Ascending aorta (tissue), 2 donors: ENCODE measurements at places on chromosomes 12 and 14.
A peak's percentile ranks its signal among the peaks of the same experiment; 100 is the strongest.

- DNase-seq = no peak
- no peaks in the 10 kb centered on the region for H3K27me3 ChIP-seq
- H3K36me3 ChIP-seq = no peaks in the 10 kb centered on the region
- no peaks in the 10 kb centered on the region for H3K4me1 ChIP-seq
- no peak overlapping the region for H3K4me3 ChIP-seq
- H3K27ac ChIP-seq = no peak overlapping the region
Measured at GRCh38 chr12:43898474-43898873, 62.6 kb downstream of the TMEM117 start.

DNA sequence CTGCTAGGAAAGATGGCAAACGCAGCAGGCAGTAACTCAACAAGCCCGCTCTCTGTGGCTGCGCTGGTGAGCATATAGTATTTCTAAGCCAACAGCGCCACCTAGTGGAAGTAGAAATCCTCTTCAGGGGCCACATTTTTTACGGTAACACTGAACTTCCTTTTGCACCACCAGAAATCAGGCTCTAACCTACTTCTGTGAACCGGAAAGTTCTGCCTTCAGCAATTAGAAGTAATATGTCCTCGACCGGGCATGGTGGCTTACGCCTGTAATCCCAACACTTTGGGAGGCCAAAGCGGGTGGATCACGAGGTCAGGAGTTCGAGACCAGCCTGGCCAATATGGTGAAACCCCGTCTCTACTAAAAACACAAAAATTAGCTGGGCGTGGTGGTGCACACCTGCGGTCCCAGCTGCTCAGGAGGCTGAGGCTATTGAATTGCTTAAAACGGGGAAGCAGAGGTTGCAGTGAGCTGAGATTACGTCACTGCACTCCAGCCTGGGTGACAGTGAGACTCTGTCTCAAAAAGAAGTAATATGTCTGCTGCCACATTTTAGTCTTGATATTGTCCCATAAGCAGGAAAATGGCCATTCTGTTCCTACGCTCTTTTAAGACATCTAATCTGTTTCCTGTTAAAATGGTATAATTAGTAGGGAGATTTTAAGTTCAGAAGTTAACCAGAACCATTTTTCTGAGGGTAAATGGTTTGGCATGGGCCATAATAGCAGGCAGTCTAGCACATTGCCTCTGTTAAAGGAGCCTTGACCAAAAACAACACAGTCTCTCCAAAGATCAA lies 26.8 kb downstream of the APOBEC1 start:
- H3K4me1 ChIP-seq = no peaks in the 10 kb centered on the region
- no peak overlapping the region for H3K27ac ChIP-seq
- no peaks in the 10 kb centered on the region for H3K27me3 ChIP-seq
- H3K4me3 ChIP-seq = peak overlapping the region; percentile 55
- DNase-seq = no peak
- H3K36me3 ChIP-seq = no peaks in the 10 kb centered on the region

GRCh38 chr12:94149781-94150239 lies 1.4 kb downstream of the PLXNC1 start:
- peak overlapping the region; percentile 65 for H3K4me3 ChIP-seq
- peaks cover 11% of the 10 kb centered on the region for H3K4me1 ChIP-seq
- no peaks in the 10 kb centered on the region for H3K27me3 ChIP-seq
- peak; percentile 70 for DNase-seq
- H3K27ac ChIP-seq = no peak overlapping the region

DNA sequence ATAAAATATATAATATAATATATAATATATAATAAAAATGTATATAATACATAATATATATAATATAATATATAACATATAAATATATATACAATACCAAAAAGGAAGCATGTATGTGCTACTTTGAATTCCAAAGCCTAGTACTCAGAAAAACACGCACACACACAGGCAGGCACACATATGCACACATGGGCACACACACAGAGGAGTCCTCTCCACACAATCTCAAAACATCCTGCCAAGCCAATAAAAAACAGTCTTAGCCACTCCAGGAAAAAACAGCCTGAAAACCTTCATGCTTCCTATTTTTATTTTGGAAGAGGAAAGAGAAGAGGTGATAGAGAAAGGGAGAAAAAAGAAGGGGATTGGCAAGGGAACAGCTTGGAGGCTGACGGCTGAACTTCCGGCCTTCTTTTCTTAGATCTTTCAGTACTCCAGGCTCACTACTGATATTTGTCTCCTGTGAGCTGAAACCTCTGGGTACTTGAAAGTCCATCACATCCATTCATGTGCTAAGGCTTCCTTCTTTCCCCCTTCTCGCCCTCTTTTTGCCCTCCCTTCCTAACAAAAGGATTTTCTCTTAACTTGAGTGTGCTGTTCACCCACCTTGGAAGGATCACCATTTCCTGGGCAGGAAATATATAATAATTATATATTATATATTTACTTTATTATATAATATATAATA lies 394.2 kb downstream of the NUAK1 start:
- H3K4me3 ChIP-seq = no peak overlapping the region
- H3K27ac ChIP-seq = peak overlapping the region; percentile 77
- DNase-seq = no peak
- peaks cover 14% of the 10 kb centered on the region for H3K4me1 ChIP-seq

DNA sequence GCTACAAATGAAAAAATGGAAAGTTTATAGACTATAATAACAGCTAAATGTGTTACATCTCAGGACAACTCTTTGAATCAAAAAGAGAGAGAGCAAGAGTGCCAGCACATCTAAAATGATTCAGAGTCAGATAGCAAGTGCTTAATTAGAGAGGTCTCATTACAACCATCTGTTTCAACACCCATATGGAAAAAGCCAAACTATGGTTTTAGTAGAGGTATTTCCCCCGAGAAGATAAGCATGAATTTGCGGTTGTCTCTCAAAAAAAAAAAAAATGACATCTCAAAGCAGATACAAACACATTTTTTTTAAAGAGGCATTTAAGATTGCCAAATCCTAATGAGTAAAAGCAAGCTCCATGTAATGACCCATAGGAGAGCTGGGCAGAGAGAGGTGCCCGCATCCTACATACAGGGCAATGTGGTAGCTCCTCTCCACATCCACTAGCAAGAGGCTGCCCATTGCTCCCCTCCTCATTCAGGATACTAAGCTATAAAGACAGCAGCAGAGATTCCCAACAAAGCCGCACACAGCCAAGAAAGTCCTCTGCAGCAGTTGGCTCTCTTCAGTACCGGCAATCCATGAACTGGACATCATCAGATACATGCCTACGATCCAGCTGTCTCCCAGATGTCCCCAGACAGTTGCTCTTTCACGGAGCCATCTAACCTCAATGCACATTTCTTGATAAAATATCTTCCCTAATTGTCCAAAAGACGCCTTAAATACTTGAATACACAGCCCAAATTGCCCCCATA lies 100.4 kb downstream of the EFCAB11 start:
- no peak overlapping the region for H3K27ac ChIP-seq
- H3K36me3 ChIP-seq = no peaks in the 10 kb centered on the region
- no peak for DNase-seq
- no peaks in the 10 kb centered on the region for H3K27me3 ChIP-seq

DNA sequence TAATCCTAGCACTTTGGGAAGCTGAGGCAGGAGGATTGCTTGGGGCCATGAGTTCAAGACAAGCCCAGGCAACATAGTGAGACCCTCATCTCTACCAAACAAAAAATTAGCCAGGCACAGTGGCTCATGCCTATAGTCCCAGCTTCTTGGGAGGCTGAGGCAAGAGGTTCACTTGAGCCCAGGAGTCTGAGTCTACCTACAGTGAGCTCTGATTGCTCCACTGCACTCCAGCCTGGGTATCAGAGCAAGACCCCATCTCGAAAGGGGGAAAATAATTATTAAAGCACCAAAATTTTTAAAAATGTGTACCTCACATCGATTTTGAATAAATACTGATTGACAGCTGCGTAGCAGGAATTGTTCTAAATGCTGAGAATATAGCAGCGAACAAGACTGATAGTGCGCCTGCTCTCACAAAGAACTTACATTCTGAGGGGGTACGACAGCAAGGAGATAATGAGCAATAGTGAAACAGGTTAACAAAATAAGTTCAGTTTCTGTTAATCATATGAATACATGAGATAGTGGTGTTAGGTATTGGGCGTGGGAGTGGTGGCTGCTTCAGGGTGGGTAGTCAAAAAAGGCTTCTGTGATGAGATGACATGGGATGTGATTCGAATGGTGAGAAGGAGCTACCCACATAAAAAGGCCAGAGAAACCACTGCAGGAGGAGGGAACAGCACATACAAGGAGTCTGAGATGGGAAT lies 19.6 kb downstream of the HCFC2 start:
- H3K36me3 ChIP-seq = peaks cover 54% of the 10 kb centered on the region
- H3K4me1 ChIP-seq = no peaks in the 10 kb centered on the region
- no peaks in the 10 kb centered on the region for H3K27me3 ChIP-seq
- H3K27ac ChIP-seq = no peak overlapping the region
- no peak overlapping the region for H3K4me3 ChIP-seq

DNA sequence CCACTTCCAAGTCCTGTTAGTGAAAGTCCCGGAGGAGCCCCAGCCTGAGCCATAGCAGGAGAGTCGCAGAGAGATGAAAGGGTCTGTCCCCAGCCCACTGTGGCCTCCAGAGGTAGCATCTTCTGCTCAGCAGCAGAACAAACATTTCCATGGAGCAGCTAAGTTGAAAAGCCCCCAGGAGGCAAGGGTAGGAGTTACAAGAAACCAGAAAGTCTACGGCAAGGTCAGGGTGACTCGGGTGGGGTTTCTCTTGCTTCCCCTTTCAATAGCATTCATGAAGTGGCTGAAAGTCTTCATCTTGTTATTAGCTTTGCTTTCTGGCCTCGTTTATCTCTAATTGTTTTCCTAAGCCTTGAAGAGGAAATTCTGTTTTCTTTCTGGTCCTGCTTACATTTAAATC lies 151.2 kb upstream of the DIO3 start:
- no peaks in the 10 kb centered on the region for H3K36me3 ChIP-seq
- H3K4me1 ChIP-seq = no peaks in the 10 kb centered on the region
- H3K27me3 ChIP-seq = no peaks in the 10 kb centered on the region
- no peak overlapping the region for H3K4me3 ChIP-seq

GRCh38 chr12:53191096-53191884 lies 10.6 kb upstream of the CSAD start:
- H3K27me3 ChIP-seq = no peaks in the 10 kb centered on the region
- H3K27ac ChIP-seq = no peak overlapping the region
- peaks cover 6% of the 10 kb centered on the region for H3K4me1 ChIP-seq
- no peak overlapping the region for H3K4me3 ChIP-seq
- no peak for DNase-seq
- peaks cover 24% of the 10 kb centered on the region for H3K36me3 ChIP-seq

DNA sequence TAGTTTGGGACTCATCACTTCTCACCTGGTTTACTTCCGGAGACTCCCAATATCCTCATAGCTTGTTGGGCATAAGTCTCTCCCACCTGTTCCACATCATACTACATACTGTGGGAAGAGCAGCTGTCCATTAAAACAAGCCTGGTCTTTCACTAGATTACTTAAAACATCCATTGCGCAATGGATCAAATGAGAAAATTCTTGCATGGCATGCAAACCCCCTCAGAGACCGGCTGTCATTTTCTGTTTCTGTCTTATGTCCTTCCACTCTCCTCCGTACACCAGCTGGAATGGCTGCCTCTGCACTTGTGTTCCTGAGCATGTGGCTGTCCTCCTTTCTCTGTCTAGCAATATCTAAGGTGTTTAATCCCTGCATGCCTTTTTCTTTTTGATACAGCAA lies 265.6 kb downstream of the TMEM117 start:
- no peaks in the 10 kb centered on the region for H3K4me1 ChIP-seq
- H3K27me3 ChIP-seq = no peaks in the 10 kb centered on the region
- DNase-seq = no peak
- H3K4me3 ChIP-seq = no peak overlapping the region

- no peaks in the 10 kb centered on the region for H3K27me3 ChIP-seq
- no peaks in the 10 kb centered on the region for H3K36me3 ChIP-seq
Measured at GRCh38 chr12:104566244-104566993, 109.7 kb downstream of the CHST11 start.

GRCh38 chr12:50659260-50659659 lies 104.6 kb upstream of the ATF1 start:
- no peak overlapping the region for H3K4me3 ChIP-seq
- no peaks in the 10 kb centered on the region for H3K27me3 ChIP-seq
- no peak for DNase-seq
- no peak overlapping the region for H3K27ac ChIP-seq

GRCh38 chr14:97273540-97273939 lies 476.4 kb downstream of the VRK1 start:
- H3K27me3 ChIP-seq = no peaks in the 10 kb centered on the region
- H3K27ac ChIP-seq = no peak overlapping the region
- no peaks in the 10 kb centered on the region for H3K4me1 ChIP-seq

DNA sequence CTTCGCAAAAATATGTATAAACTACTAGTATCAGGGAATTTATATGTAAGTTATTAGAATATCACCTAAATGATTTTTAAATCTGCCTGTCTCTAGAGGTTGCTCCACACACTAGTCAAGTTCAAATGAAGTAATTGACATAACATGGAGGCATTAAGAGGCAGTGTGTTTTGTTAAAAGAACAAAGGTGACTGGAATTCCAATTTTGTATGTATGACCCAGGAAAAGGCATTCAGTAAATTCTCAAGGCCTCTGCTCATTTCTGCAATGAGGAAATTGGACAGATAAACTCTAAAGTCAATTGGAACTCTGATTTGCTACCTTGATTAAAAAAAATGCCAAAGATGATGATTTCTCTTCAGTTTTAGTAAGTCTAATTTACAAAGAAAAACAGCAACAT lies 117.1 kb downstream of the NAV3 start:
- no peaks in the 10 kb centered on the region for H3K4me1 ChIP-seq
- H3K27me3 ChIP-seq = no peaks in the 10 kb centered on the region
- no peak overlapping the region for H3K27ac ChIP-seq
- H3K36me3 ChIP-seq = no peaks in the 10 kb centered on the region
- DNase-seq = no peak

GRCh38 chr12:130013771-130014484 lies 110.1 kb upstream of the TMEM132D start:
- H3K27ac ChIP-seq = no peak overlapping the region
- no peak for DNase-seq
- no peak overlapping the region for H3K4me3 ChIP-seq
- H3K4me1 ChIP-seq = no peaks in the 10 kb centered on the region
- H3K36me3 ChIP-seq = no peaks in the 10 kb centered on the region

- H3K4me1 ChIP-seq = no peaks in the 10 kb centered on the region
- no peaks in the 10 kb centered on the region for H3K27me3 ChIP-seq
- no peak for DNase-seq
- no peaks in the 10 kb centered on the region for H3K36me3 ChIP-seq
Measured at GRCh38 chr12:27237790-27238771, 6.0 kb upstream of the STK38L start.

DNA sequence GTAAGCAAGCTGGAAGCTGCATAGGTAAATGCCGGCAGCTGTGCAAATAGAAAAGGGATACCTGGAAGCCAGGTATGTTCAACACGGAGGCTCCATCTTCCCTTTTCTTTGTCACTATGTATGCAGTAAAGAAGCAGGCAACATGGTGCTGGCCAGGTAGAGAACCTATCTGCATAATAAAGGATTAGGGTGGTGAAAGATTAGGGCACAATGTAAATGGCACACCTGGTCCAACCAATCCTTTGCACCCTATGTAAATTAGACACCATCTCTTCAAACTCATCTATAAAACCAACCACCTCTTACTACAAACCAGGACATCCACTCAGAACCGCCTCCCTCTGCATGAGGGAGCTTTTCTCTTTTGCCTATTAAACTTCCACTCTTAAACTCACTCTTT lies 32.3 kb downstream of the RPS29 start:
- H3K4me3 ChIP-seq = no peak overlapping the region
- no peak overlapping the region for H3K27ac ChIP-seq
- no peaks in the 10 kb centered on the region for H3K27me3 ChIP-seq
- no peaks in the 10 kb centered on the region for H3K4me1 ChIP-seq
- DNase-seq = no peak

- H3K27me3 ChIP-seq = no peaks in the 10 kb centered on the region
- DNase-seq = no peak
- H3K4me3 ChIP-seq = no peak overlapping the region
Measured at GRCh38 chr12:18907728-18908127, 169.8 kb downstream of the CAPZA3 start.

- peaks cover 5% of the 10 kb centered on the region for H3K4me1 ChIP-seq
- DNase-seq = peak; percentile 85
- H3K36me3 ChIP-seq = peaks cover 13% of the 10 kb centered on the region
- no peak overlapping the region for H3K4me3 ChIP-seq
Measured at GRCh38 chr14:22977684-22978486, 4.5 kb downstream of the AJUBA start.
